ENCODE measurements at places on chromosomes 13 and 19.

- DNase-seq = no peak
Measured at GRCh38 chr19:11704626-11705025, 34.1 kb downstream of the ZNF823 start.

DNA sequence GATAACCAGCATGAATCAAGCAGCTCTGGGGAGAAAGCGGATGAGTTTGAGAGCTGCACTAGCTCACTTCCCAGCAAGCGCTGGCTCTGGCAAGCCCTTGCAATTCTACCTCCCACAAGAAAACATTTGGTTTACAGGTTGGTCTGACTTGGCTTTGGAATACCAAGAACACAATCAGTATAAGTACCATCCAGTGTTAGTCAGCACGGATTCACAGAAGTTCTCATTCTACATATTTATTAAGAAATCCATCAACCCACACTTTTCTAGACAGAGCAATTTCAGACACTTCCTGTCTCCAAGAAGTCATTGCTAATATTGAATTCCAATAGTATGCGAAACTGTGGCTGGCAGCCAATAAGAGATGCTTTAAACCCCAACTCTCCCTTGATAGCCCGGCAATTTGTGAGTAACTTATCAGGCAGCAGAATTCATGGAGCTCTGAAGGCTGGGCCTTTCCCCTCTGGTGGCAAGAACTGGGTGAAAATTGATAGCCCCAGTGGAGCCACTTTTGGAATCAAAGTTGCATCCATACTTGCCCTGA is 59.4 kb upstream of the WASF3 start:
- DNase-seq = peak; percentile 66

DNA sequence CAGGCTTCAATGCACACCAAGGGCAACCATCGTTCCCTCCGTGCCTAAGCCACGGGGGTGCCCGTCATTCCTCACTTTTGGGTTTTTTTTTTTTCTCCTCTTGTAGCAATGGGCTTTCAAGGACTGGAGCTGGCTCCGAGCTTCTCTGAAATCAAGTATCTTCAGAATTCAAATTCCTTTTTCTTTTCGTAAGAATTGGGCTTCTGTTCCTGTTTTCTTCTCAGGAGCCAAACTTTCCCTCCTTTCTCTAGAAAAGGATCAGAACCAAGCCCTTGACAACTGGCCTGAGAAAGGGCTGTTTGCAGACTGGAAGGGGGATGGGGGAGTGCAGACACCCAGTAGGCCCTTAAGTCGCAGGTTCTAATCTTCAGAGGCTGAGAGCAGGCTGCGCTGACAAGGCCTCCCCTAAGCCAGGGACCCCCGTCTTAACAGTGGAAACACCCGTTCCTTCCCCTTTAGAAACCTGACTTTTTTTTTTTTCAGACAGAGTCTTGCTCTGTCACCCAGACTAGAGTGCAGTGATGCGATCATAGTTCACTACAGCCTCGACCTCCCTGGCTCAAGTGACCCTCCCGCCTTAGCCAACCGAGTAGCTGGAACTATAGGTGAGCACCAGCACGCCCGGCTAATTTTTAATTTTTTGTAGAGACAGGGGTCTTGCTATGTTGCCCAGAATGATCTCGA is 51.6 kb downstream of the RFX2 start:
- no peak for DNase-seq

- peak; percentile 45 for DNase-seq
Measured at GRCh38 chr19:18713550-18714117, 30.2 kb downstream of the CRTC1 start.

DNA sequence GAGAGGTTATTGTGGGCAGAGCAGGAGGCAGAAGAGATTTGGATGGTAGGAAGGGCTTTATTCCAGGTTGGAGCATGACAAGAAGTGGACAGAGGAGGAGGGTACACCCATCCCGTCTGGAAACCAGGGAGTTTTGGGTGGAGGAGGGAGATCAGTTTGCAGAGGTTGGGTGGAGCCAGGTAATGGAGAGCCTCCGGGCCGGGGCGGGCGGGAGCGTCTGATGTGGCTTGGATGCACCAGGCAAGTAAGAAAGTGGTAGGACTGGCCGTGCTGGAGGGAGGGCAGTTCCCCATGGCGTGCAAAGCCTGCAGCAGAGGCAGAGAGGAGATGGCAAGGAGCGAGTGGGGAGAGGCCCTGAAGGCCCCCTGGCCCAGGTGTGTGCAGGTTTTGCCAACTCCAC is 10.9 kb downstream of the IGFLR1 start:
- no peak for DNase-seq

GRCh38 chr19:41753159-41753558 is 2.2 kb upstream of the CEACAM6 start:
- DNase-seq = no peak

GRCh38 chr19:35993923-35994598 is 927 bp upstream of the SDHAF1 start:
- DNase-seq = peak; percentile 53

GRCh38 chr13:106619688-106620555 is 52.0 kb upstream of the ARGLU1 start:
- DNase-seq = no peak

- DNase-seq = no peak
Measured at GRCh38 chr13:25493931-25494640, 122.3 kb downstream of the ATP8A2 start.

- no peak for DNase-seq
Measured at GRCh38 chr13:22223411-22223810, 552.5 kb downstream of the FGF9 start.

DNA sequence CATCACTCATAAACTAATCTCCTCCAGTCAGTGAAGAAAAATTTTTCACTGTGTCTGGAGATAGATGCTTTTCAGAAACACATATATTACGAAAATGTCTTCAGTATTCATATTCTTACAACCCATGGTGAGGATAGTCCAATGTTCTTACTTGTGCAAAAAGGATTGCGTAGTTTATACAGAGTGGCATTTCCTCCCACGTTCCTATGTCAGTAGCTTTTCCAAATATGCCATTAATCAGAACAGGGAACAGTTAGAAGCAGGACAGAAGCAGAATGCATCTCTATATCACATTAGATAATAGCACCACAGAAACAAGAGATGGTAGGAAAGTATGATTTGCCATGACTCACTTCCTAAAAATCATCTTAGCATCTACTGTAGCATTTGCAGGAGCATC is 282.9 kb downstream of the SLITRK5 start:
- no peak for DNase-seq

- DNase-seq = no peak
Measured at GRCh38 chr13:53821632-53822031, 793.0 kb downstream of the OLFM4 start.

DNA sequence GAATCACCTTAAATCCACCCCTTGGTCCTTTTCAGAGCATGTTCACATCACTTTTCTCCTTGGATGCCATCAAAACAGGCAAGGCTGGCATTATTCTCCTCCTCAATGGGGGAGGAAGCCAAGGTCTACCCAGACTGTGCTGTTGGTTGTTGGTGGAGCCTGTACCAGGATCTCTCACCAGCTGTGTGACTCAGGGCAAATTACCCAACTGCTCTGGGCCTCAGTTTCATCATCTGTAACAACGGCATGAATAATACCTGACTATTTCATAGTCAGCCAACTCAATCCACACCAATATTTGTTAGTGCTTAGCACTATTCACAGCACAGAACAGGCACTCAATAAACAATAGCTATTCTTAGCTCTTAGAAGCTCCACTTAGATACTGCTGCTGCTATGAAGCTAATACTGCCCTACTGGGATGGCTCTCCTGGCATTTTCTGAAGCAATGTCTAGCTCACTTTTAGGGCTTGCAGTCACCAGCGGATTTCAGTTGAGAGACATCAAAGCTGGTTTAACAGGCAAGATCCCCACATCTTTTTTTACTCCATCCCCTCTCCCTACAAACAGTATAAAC is 116.9 kb downstream of the CCNA1 start:
- no peak for DNase-seq

- DNase-seq = no peak
Measured at GRCh38 chr13:38328699-38329098, 21.0 kb upstream of the UFM1 start.

- no peak for DNase-seq
Measured at GRCh38 chr13:53466576-53466975, 438.0 kb downstream of the OLFM4 start.

GRCh38 chr13:29523199-29523961 is 72.1 kb downstream of the SLC7A1 start:
- DNase-seq = peak; percentile 36

- DNase-seq = no peak
Measured at GRCh38 chr13:33235564-33235963, 50.0 kb downstream of the STARD13 start.

DNA sequence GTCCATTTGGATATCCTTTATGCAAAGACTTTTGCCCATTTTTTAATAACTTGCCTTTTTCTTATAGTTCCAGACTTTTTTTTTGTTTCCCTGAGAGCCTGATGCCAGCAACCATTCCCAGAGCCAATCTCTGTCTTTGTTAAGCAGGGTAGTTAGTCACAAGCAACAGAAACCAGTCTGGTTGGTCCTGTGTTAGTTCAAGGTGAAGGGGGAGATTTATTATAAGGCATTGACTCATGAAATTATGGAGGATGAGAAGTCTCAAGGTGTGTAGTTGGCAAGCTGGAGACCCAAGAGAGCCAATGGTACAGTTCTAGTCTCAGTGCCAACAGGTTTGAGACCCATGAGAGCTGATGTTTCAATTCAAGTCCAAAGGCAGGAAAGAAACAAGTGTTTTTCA is 33.0 kb downstream of the GPR12 start:
- no peak for DNase-seq

DNA sequence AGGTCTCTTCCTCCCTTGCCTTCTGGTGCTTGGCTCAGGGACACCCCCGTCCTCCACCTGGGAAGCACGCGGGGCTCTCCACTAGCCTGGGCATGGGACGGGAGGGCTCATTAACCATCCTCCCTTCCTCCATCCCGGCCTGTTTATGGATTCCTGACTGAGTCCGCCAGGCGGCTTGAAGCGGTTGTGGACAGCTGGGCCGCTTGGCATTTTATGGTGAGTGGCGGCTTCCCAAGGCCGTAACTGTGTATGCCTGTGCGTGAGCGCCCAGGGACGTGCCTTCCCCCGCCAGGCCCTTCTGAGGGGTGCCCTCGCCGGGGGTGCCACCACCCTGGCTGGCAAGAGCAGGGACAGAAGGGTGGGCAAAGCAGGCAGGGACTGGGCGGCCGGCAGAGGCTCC is 202.8 kb downstream of the URI1 start:
- DNase-seq = no peak

DNA sequence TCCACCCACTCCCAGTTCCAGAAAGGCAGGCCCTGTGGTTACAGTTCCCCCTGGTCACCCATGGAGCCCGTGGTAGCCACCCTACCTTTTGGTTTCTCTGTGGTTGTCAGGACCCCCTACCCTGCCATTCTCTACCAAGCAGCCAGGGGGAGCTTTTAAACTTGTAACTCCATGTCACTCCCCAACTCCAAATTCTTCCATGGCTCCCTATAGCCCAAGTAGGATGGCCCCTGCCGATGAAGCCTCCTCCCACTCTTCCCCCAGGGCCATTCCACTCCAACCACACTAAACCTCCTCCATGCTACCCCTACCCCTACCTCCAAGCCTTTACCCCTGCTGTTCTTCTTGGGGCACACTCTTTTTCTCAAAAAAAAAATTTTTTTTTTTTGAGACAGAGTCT is 2.2 kb downstream of the S1PR2 start:
- no peak for DNase-seq

- DNase-seq = no peak
Measured at GRCh38 chr13:46290434-46290833, 78.7 kb downstream of the LRRC63 start.

- DNase-seq = no peak
Measured at GRCh38 chr19:28345811-28346210, 867.1 kb downstream of the UQCRFS1 start.

DNA sequence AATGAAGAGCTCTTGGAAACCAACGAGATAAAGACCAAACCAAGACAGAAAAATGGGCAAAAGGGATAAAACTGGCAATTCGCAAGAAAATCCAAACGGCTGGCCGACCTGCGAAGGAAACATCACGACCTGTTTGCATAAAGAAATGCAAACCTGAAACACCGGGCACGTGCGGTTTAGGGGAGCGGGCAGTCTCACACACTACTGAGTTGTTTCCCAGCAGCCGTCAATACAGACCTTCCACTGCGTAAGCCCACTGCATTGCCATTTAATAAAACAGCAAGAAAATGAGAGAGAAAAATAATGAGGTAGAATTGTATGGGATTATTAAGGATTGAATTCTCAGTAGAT is 642 bp upstream of the PEG3 start:
- no peak for DNase-seq

DNA sequence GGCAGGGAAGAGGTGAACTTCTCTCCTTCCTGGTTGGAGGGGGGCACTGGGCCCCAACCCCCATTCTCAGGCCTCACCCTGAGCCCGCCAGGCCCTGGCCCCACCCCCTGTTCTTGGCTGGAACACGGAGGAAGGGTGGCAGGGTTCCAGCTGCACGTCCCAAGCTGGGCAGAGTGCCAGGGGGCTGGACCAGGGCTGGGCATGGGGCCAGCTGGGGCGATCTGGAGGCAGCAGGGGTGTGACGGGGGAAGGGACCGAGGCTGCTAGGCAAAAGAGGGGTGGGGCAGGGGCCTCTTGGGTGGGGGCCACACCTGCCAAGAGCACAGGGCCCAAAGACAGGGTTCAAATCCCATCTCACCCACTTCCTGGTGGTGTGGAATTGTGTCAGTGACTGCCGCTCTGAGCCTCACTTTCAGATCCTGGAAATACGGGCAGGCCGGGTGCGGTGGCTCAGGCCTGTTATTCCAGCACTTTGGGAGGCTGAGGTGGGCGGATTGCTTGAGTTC is 2.2 kb downstream of the HIF3A start:
- DNase-seq = peak; percentile 98

DNA sequence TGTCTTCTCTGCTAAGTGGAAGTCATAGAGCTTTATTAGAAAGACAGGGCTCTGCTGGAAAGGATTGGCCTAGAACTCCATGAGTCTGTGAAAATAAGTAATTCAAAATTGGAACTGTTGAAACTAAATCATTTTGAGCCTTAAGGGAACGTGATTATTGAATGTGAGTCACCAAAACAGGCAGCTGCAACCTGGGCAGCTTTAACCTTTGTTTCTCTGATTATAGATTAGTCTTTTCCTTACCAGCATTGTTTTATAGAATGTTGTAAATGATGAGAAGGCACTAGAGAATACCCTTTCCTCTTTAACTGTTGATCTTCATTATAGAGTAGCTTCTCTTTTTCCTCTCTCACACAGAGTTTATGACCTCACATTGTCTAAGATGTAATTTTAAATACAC is 638.8 kb upstream of the SLITRK6 start:
- DNase-seq = no peak

- no peak for DNase-seq
Measured at GRCh38 chr13:31803311-31803710, 64.0 kb downstream of the RXFP2 start.

DNA sequence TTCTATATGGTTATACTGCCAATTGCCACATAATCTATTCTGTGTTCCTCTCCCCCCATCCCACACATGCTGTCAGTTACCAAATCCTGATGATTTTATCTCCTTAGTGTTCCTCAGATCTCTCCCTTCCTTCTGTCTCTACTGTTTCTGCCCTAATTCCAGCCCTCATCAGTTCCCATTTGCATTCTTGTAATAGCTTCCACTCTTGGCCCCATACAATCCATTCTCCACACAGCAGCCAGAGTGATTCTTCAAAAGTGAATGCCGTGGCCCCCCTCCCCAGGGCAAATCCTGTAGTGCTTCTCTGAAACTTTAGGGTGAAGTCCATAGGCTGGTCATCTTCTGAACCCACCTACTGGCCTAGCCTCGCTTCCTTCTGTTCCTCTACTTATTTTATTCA is 114.4 kb downstream of the ZAR1L start:
- DNase-seq = no peak

GRCh38 chr13:112619730-112620631 is 32.0 kb upstream of the TUBGCP3 start:
- DNase-seq = no peak

GRCh38 chr19:30077851-30078355 is 135.9 kb downstream of the URI1 start:
- no peak for DNase-seq

GRCh38 chr13:78977311-78977710 is 318.4 kb upstream of the OBI1 start:
- no peak for DNase-seq

Data from left hindlimb (tissue), 1 donor.